Left forelimb (tissue), 1 donor: ENCODE measurements at places on chromosomes 1 and 21.

- DNase-seq: no peak
Observed at GRCh38 chr1:61054601-61054993, 27.8 kb upstream of the NFIA start.

DNA sequence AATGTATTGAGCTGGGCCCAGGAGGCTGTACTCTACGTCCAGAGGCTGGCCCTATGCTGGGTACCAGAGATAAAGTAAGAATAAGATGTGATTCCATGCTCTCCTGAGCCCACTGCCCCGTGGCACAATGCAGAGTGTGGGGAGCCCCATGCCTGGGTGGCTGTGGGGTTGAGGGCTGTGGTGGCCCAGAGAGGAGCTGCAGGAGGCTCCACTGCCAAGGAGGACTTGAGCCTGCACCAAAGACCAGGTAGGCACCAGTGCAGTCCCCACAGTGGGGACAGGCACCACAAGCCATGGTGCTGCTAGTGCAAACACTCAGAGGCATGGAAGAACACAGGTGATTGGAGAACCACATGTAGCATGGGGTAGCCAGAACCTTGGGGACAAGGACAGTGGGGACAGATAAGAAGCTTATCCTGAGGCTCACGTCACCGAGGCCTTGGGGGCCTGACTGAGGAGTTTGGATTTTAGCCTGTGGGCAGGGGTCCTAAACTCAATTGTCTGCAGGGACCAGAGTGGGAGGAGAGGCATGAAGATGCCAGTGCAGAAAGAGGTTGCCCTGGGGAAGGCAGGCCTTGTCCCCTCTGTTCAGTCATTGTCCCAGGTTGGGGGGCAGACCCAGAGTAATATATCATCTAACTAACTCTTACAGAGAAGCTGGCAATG, 21.9 kb upstream of the EPS8L3 start:
- no peak for DNase-seq

GRCh38 chr1:172999349-172999748, 51.4 kb downstream of the TNFSF18 start:
- DNase-seq: no peak

DNA sequence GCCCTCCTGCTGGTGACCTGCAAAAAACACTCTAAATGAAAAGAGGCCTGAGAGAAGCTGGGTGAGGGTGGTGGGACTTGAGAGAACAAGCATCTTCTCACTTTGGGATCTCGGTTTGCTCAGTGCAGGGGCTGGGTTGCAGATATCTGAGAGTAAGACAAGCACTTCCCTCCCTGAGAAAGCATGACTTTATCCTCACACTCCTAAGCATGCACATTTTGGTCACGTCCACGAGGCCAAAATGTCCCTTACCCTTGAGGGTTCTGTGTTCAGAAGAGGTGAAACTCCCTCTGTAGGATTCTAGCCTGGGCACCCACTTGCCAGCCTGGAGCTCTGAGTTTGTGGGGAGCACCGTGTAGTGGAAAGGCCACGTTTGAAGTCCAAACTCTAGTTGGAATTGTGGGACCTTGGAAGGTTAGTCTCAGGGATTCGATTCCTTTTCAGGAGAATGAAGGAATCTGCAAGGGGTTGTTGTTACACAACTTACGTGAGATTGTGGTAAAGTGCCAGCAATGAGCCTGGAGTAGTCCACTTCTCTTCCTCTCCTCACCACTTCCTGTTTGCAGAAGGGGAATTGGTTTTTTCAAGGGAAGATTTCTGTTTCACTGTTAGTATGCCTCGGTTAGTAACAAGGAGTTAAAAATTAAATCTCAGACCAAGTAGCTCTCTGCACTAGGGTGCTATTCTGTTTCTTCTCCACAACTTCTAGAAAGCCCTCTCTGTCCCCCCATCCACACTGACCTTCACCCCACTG, 3.0 kb downstream of the FCAMR start:
- DNase-seq: no peak

GRCh38 chr1:54134295-54134694, 18.5 kb downstream of the CDCP2 start:
- DNase-seq: no peak
